ENCODE measurements at places on chromosomes 5 and 9.

DNA sequence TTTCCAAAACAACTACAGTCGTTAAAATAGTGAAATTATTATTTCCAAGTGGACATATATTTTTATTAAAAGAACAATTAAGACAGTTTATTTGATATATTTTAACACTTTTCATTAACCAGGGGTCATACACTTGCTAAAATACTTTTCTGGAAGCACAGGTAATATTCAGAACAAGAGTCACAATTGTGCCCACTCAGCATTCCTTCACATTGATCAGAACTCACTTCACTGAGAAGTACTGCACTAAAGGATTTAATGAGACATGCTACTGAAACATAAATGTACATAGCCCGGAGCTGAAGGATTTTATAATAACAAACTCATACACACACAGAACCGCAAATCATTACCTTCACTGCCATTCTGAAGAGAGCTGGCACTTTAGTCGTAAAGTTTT, 361.8 kb downstream of the ARL15 start:
- no peak for DNase-seq

GRCh38 chr5:14854799-14855198, 16.8 kb downstream of the ANKH start:
- no peak for DNase-seq

GRCh38 chr9:133773889-133774655, 35.9 kb upstream of the SARDH start:
- DNase-seq: no peak

- peak; percentile 79 for DNase-seq
These were observed 176.7 kb upstream of the ZNF608 start for GRCh38 chr5:124923131-124923530.

GRCh38 chr9:95280745-95281144, 36.8 kb downstream of the FANCC start:
- no peak for DNase-seq
